ENCODE measurements at places on chromosomes 12 and 14.

GRCh38 chr12:127280393-127281275 is 986.3 kb upstream of the TMEM132C start:
- DNase-seq: peak; percentile 28

DNA sequence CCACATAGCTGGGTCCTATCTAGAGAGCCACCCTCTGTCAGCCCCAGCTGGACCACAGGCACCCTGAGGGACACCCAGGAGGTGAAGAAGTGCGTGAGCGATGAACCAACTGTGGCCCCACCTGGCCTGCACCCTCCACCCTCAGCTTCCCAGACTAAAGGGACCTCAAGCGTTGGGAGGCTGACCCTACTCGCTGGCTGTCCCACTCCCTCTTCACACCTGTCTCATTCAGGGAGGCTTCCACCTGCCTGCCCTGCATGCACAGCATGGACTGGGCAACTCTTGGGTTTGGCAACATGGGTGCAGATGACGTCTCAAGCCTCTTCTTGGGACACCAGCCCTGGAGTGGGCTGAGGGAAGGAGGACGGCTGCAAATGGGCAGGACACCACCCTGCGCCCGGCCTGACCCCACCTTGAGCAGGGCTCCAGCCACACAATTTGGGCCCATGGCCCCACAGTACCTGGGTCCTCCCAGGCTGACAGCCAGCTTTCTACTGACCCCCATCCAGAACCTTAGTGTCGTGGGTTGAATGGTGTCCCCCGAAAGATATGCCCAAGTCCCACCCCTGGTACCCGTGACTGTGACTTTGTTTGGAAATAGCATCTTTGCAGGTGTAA is 2.1 kb downstream of the TMEM179 start:
- no peak for DNase-seq

GRCh38 chr14:102545461-102546265 is 36.1 kb upstream of the ANKRD9 start:
- no peak for DNase-seq

DNA sequence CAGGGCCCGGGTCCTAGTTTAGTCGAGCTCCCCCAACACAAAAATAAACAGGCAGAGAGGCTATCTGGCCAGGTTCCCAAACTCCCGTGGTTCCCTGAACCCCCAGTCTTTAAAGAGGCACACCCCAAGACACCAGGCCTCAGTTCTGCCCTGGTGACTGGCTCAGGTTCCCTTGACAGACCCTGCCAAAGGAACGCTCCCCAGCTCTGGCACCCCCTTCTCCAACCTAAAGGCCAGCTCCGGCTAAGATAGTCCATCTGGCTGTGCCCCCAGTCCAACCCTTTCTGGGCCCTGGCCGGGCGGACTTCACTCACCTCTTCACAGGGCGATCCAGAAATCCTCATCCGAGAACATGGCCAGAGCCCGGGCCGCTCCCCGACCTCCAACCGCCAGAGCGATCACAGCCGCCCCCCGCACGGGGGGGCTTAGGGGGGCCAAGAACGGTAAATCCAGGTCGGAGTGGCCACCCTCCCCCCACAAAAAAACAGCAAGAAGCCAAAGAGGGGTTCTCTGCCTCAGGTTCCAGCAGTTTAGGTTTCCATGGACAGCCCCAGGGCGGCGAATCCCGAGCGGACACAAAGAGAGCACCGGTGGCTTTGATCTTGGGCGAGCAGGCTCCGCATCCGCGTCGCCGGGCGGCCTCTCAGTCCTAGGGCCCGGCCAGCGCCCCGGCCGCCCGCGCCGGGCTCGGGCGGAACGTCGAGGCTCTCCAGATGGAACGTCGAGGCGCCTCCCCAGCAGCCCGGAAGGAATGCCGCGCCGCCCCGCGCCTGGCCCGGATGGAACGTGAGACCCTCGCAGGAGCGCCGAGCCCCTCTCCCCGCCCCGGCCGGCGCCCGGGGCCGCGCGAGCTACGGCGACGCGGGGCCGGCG is 1.1 kb downstream of the KMT2D start:
- DNase-seq: no peak

DNA sequence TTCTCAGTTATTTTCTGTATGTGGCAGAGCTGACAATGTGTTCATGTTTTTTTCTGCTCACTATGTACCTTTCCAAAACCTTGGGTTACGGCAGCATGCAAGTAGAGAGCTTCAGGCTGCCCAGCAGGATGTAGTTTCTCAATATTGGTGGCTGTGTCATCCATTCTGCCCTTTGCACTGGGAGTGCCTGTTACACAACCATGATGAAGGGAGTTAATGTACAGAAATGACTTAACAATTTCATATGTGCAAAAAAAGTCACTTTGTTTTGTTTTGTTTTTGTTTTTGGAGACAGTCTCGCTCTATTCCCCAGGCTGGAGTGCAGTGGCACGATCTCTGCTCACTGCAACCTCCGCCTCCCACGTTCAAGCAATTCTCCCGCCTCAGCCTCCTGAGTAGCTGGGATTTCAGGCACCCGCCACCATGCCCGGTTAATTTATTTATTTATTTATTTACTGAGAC is 6.1 kb upstream of the CNIH1 start:
- no peak for DNase-seq

DNA sequence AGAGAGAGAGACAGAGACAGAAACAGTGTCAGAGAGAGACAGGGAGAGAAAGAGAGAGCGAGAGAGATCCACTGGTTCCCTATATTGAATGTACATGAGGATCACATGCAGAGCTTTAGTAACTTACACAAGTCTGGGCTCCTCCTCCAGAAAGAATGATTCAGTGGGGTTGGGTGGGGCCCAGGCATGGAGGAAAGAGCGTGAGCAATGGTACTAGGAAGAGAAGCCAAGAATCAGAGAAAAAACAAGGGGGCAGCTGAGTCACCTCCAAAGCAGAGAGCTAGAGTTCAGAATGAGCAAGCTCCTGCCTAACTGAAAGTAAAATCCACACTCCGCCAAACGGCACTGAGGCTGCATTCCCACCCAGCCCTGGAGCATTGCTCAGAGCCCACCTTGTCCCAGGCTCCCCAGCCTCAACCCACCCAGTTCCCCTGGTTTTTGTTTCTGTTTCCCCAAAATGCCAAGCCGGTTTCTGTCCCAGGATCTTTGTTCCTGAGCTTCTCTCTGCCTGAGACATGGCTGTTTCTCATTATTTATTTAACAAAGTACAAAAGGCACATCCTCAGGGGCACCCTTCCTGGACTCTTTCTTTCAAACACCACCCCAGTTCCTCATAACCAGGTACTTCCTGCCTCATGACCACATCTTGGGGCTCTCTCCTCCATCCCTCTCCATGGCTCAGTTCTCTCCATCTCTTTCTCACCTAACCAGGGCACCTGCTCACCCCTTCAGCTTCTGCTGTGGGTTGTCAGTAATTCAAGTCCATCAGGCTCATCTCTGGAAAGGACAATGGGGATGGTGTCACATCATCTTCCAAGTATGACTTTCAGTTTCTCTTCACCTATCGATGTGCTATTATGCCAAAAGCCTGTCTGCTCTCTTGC is 670.3 kb upstream of the TBX3 start:
- no peak for DNase-seq

GRCh38 chr14:34496007-34496678 is 34.1 kb upstream of the SPTSSA start:
- no peak for DNase-seq

GRCh38 chr14:68623826-68624225 is 169.0 kb downstream of the ZFP36L1 start:
- DNase-seq: no peak

DNA sequence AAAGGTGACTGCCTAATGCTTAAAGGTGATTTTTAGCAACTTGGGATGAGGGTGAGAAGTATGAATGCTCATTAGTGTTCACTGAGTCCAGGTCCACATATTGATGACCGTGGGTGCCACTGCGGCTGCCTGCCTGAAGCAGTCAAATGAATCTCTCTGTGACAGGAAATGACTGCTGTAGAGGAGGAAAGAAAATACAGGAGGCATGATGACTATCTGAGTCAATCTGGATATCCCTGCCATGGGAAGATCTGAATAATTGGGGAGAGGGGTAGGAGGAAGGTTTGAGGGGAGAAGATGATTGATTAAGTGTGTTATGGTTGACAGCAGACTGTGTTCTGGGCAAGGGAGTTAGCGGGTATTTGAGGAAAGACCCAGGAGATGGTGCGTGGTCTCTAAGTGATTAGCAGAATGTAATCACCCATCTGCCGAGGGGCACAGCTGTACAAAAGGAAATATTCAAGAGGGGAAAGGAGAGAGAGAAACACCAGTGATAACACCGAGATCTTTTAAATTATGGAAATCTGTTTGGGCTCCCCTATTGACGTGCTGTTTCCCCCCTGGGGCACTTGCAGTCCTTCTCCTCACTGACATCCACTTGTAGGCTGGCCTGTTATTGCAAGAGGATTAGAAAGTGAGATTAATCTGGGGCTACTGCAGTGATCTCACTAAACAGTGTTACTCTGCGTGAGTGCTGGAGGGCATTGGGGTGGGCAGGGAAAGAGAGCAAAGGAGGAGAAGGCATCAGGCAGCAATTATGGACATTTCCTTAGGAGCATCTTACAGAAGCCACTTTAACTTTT is 97.7 kb downstream of the AKAP6 start:
- DNase-seq: no peak

- DNase-seq: no peak
Measured at GRCh38 chr14:56202256-56202655, 84.0 kb downstream of the PELI2 start.

- DNase-seq: no peak
Measured at GRCh38 chr12:59407799-59408198, 188.0 kb upstream of the SLC16A7 start.

- no peak for DNase-seq
Measured at GRCh38 chr12:21860534-21860933, 80.7 kb downstream of the ABCC9 start.

DNA sequence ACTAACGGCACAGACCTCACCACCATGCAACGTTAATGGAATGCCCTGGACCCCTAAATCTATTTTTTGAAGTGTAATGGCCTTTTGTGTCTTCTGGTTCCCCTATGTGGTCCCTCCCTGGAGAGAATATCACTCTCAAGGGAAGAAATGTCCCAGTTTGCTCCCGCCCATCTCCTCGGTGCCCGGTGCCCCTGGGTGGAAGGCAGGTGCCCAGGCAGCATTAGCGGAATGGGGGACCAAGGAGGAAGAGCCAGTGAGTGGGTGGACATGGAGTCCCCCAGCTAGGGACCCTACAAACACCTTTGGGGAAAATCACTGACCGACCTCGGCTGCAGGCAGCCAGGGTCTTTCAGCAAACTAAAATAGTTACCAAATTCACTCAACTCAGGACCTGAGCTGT is 212.1 kb upstream of the RTL1 start:
- DNase-seq: no peak

GRCh38 chr12:54439521-54440255 is 20.6 kb upstream of the ITGA5 start:
- peak; percentile 55 for DNase-seq

DNA sequence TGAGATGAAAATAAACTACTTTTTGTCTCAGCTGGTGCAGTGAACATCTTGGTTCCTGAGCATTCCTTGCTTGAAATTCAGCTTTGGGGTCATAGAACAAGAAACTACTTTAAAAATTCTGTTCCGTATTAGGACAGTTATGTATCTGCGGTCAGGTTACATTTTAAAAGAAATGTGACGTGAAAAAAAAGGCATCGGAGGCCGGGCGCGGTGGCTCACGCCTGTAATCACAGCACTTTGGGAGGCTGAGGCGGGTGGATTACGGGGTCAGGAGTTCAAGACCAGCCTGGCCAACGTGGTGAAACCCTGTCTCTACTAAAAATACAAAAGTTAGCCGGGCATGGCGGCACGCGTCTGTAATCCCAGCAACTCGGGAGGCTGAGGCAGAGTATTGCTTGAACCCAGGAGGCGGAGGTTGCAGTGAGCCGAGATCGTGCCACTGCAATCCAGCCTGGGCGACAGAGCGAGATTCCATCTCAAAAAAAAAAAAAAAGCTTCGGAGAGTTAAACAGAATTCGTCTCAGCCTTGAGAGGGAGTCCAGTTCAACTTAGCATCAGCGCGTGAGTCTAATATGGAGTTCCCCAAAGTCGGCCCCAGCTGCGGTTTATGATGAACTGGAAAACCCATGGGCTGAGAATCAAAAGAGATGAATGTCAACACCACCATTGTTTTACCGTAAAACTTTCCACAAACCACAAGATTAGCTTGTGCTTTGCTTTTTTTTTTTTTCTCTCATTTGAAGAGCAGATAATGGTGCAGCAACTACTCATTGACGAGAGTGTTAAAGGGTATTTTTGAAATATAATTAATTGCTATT is 2.1 kb upstream of the SLC2A13 start:
- DNase-seq: no peak

DNA sequence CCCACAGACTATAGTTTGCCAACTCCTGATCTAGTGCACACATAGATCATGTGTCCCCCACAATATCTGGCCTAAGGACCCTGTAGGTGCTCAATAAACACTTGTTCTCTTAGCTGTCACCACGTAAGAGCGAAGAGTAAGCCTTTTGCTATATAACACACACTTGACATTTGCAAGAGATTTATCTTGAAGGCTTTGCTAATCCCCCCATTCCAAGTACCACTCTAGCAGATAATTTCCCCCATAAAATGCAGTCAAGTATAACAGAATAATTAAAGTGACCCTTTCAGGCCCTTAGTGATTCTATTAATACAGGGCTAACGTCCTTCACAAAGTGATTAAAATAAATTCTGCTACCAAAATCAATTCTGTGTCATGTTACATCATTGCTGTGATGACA is 87.5 kb downstream of the PLXNC1 start:
- DNase-seq: no peak

GRCh38 chr12:50211392-50212070 is 44.4 kb upstream of the CERS5 start:
- DNase-seq: no peak

DNA sequence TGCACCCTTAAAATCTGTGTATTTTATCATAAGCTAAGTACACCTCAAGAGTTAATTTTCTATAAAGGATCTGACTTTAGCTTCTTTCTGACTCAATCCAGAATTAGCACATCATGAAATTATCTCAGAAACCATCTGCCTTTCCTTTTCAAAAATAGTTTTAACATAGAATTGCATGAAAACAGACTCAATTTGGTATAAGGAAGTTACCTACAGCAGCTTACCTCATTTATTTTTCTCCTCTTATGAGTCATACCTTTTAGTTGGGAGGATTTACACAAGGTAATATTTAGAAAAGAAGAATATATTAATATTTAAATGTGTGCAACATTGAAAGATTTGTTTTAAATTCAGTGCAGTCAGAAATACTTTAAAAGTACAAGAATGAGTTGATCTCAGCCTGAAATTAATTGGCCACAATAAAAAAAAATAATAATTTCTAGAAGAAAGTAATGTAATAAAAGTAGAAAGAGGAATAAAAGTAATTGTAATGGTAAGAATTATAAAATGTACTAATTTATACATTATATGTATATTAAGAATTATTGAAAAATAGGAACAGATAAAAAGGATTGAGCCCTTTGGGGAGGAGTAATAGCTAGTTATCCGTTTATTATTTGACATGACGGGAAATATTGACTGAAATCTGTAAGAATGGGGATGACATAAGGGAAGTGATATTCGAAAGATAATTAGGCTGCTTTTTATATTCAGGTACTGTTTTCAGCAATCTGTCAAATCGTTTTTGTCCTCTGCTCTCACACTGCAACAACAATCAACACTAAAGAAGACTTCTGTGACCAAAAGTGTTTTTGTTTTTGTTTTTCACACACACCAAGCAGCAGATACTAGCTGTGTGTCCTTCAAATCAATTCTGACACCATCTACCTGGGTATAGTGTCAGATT is 20.5 kb downstream of the ADAM21 start:
- no peak for DNase-seq
